Upper lobe of left lung (tissue), 6 donors: ENCODE measurements at places on chromosomes 12 and 14. TPM values are rescaled to one million over a fixed set of nuclear protein-coding genes. Genes with fewer than 3 reads are reported as not detected.

DNA sequence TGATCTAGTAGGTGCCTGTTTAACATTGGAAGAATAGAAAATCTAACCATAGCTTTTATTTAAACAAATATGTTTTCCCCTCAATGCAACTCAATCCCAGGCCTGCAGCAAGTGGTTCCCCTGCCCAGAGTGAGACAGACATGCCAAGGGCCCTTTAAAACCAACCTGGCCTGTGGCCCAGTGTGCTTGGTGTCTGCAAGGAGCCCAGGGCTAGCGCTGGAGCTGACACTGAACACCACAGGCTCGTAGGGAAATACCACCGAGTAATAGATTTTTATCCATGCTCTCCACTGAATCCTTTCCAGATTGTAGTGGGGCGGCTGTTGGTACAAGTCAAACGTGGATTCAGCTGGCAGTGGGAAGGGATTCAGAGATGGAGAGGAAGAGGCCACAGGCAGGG, 95.6 kb upstream of the NRXN3 start:
- H3K27ac ChIP-seq: no peak overlapping the region
- H3K4me1 ChIP-seq: no peaks in the 10 kb centered on the region
- no peaks in the 10 kb centered on the region for H3K36me3 ChIP-seq
- H3K4me3 ChIP-seq: no peak overlapping the region

GRCh38 chr12:127245009-127245408, 1022.0 kb upstream of the TMEM132C start:
- H3K4me3 ChIP-seq: no peak overlapping the region
- H3K36me3 ChIP-seq: no peaks in the 10 kb centered on the region
- H3K27ac ChIP-seq: no peak overlapping the region
- no peak for DNase-seq
- H3K27me3 ChIP-seq: no peaks in the 10 kb centered on the region

GRCh38 chr12:113926788-113927187, 39.3 kb downstream of the RBM19 start:
- no peak overlapping the region for H3K27ac ChIP-seq
- H3K27me3 ChIP-seq: no peaks in the 10 kb centered on the region
- H3K4me1 ChIP-seq: no peaks in the 10 kb centered on the region
- H3K4me3 ChIP-seq: no peak overlapping the region

DNA sequence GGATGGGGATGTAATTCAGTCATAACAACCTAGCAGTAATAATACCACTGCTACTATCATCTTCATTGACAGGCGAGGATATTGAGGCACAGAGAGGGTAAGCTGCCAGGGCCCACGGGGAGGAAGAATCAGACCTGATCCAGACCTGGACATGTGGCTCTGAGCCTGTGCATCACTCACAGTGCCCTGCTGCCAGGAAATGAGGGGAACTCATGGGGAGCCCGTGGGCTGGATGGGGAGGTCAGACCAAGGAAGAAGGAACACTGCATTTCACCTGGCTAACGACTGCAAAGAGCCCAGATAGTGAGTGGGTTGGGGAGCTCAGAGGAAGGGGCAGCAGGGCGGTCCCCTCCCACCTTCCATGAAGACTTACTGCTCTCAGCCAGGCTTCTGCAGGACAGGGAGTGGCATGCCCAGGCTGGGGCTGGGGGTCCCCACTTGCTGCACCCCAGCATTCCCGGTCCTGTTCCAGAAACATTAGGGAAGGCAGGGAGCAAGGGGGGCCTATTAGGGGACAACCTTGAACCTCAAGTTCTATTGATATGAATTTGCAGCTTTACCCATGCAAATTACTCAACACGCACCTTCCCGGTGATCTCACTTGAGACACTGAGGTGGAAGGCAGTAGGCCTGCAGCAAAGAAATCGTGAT, 37.7 kb downstream of the CALM1 start:
- no peak overlapping the region for H3K4me3 ChIP-seq
- DNase-seq: no peak
- no peaks in the 10 kb centered on the region for H3K4me1 ChIP-seq
- H3K36me3 ChIP-seq: no peaks in the 10 kb centered on the region
- H3K27ac ChIP-seq: no peak overlapping the region

GRCh38 chr12:22083167-22083566, 37.1 kb downstream of the CMAS start:
- no peaks in the 10 kb centered on the region for H3K36me3 ChIP-seq
- DNase-seq: no peak
- no peaks in the 10 kb centered on the region for H3K4me1 ChIP-seq
- no peak overlapping the region for H3K27ac ChIP-seq

DNA sequence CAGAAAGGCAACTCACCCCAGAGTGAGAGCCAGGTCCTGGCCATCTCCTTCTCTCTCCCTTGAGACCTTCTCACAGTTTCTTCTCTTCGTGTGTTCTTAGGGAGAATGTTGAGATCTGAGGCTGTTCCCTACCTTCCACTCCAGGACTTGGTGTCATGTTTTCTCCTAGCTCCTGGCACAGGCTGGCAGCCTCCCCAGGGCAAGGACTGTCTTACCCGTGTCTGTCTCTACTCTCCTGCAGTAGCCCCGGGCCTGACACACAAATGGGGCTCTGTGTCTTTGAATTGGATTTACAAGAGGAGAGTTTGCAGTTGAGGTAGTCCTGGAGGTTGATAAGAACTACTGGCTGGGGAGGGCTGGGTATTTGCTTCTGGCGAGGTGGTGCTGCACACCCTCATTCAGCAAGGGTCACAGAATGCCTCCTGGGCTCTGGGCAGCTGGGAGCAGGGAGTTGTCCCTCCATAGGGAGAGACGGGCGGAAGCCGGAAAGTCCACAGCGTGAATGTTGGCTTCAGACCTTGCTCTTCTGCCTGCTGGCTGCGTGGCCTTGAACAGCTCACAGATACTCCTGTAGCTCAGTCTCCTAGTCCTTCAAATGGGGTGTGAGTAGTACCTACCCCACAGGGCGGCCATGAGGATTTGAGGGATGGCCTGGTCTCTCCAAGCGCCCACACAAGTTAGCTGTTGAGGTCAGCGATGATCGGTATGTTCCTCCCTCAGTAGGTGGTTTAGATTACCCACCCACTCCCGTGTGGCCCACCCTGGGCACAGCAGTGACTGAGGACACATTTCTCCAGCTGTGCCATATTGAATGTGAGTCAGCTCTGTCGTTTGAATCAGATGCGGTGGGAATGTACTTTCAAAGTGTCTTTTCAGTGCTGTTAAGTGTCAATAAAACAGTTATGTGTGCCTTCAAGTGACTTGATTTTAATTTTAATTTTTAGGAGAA, 10.2 kb downstream of the EP400 start:
- DNase-seq: no peak
- H3K27me3 ChIP-seq: no peaks in the 10 kb centered on the region
- H3K27ac ChIP-seq: no peak overlapping the region
- peaks cover 16% of the 10 kb centered on the region for H3K36me3 ChIP-seq
- no peak overlapping the region for H3K4me3 ChIP-seq

GRCh38 chr12:72006766-72007165, 68.1 kb downstream of the TPH2 start:
- H3K4me3 ChIP-seq: no peak overlapping the region
- H3K4me1 ChIP-seq: no peaks in the 10 kb centered on the region
- no peak for DNase-seq
- H3K36me3 ChIP-seq: no peaks in the 10 kb centered on the region
- H3K27me3 ChIP-seq: no peaks in the 10 kb centered on the region

DNA sequence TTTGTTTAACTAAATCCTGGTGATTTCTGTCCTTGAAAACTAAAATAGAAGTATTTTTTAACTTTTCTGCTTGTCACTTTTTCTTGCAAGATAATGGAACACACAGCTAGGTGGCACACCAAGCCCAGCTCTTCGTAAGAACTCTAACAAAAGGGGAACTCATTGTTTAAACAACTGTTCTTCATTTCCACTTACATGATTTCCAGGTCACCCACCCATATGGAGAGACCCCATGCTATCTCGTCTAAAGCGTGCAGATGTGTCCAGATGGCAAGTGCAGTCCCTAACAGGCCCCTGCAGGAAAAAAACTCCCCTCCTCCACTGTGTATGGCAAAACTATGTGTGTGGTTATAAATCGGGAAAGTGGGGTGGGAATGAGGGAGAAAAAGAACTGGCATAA, 43.3 kb upstream of the NT5DC3 start:
- no peaks in the 10 kb centered on the region for H3K4me1 ChIP-seq
- no peaks in the 10 kb centered on the region for H3K27me3 ChIP-seq
- H3K27ac ChIP-seq: no peak overlapping the region
- no peak overlapping the region for H3K4me3 ChIP-seq
- DNase-seq: no peak
- no peaks in the 10 kb centered on the region for H3K36me3 ChIP-seq

DNA sequence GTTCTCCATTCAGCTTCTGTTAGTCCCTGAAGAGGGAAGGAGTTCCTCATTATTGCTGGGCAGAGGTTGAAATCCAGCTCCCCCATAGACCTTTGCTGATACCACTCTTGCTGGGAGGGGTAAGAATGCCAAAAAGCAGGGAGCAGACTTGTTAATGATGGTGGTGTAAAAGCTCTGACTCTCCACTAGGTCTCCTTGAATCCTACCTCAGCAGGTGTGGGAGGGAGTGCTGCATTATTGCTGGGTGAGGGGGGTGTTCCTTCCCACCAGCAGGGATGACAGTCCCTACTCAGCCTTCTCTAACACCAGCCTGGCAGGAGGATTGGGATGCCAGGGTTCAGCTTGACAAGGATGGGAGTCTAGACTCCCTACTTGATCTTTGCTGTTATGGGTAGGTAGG, 185.8 kb upstream of the NOS1 start:
- no peaks in the 10 kb centered on the region for H3K36me3 ChIP-seq
- H3K4me1 ChIP-seq: no peaks in the 10 kb centered on the region
- no peak overlapping the region for H3K4me3 ChIP-seq
- no peaks in the 10 kb centered on the region for H3K27me3 ChIP-seq

DNA sequence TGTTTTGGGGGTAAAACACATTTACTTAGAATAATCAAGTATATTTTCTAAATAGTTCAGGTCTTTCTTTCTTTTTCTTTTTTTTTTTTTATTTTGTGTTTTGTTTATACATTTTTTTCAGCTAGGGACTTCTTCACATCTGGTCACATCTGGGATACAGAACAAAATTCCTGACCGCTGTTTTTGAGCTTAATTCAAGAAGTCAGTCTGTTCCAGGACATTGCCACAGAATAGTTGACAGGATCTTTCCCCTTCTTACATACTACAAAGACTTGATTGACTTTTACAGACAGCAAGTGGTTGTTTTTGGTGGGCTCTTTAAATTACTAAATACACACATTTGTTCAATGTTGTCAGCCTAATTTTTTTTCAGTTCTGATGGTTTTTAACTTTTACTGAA, 41.8 kb upstream of the DCN start:
- no peaks in the 10 kb centered on the region for H3K27me3 ChIP-seq
- H3K4me1 ChIP-seq: no peaks in the 10 kb centered on the region
- DNase-seq: no peak
- H3K4me3 ChIP-seq: no peak overlapping the region
- no peak overlapping the region for H3K27ac ChIP-seq

GRCh38 chr12:70247653-70248199, 4.5 kb downstream of the CNOT2 start:
- DNase-seq: no peak
- H3K27me3 ChIP-seq: no peaks in the 10 kb centered on the region
- no peak overlapping the region for H3K4me3 ChIP-seq
- H3K36me3 ChIP-seq: no peaks in the 10 kb centered on the region
- peaks cover 74% of the 10 kb centered on the region for H3K4me1 ChIP-seq

DNA sequence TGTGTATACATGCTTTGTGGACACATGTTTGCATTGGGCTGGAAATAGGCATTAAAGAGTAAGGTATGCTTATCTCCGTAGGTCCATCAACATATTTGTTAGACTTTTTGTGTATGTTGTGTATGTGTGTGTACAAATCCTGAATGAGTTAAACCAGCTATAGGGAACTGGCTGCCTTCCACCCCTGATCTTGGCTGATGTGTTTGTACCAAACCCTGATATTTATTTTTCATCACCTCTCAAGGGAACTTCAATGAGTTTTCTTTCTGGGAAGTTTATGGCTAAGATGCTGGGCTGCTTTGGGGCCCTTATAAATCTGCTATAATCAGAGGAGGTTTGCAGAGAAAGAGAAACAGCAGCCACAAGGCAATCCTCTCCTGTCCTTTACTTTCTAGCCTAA, 37.1 kb upstream of the CISTR start:
- no peaks in the 10 kb centered on the region for H3K4me1 ChIP-seq
- no peaks in the 10 kb centered on the region for H3K36me3 ChIP-seq
- DNase-seq: no peak
- no peak overlapping the region for H3K27ac ChIP-seq
- H3K27me3 ChIP-seq: no peaks in the 10 kb centered on the region
- no peak overlapping the region for H3K4me3 ChIP-seq

DNA sequence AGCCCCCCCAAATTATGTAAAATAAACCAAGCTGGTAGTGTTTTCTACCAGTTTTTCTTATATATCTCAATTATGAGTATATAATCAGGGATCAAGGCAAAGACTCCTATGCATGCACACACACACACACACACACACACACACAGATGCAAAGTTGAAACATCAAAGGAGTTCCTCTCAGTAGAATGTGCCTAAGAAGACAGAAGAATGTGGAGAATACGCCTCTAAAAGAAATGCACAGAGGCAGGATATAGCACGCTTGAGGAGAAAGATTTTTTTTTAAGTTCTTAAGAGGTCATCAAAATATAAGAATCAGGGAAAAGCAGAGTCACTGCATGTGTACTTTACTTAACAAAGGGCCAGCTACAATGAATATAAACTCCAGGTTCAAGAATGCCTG, 138.2 kb upstream of the CLEC14A start:
- no peak overlapping the region for H3K4me3 ChIP-seq
- DNase-seq: no peak
- H3K4me1 ChIP-seq: no peaks in the 10 kb centered on the region
- no peaks in the 10 kb centered on the region for H3K36me3 ChIP-seq

DNA sequence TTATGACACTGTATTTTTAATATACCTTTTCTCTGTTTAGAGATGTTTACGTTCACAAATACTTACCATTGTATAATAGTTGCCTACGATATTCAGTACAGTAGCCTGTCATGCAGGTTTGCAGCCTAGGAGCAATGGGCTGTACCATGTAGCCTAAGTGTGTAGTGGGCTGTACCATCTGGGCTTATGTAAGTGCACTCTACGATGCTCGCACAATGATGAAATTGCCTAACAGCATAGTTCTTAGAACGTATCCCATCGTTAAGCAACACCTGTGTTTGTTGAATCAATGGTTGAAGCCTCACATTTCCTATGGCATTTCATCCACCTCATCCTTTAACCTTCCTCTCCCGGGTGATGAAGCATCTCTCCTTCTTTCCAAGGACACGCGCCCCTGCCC, 12.5 kb upstream of the EML1 start:
- H3K4me3 ChIP-seq: no peak overlapping the region
- no peaks in the 10 kb centered on the region for H3K4me1 ChIP-seq
- no peak overlapping the region for H3K27ac ChIP-seq
- no peak for DNase-seq
- H3K36me3 ChIP-seq: no peaks in the 10 kb centered on the region
- H3K27me3 ChIP-seq: no peaks in the 10 kb centered on the region

Gene LPAR5
- total RNA-seq: 4.4 TPM

Gene HOXC13
- not detected for total RNA-seq

Gene RPL10L
- not detected for total RNA-seq

Gene KRT72
- total RNA-seq: not detected

Gene SERPINA1
- total RNA-seq: 783 TPM

Gene TMEM132C
- 1.1 TPM for total RNA-seq

Gene TAMALIN
- total RNA-seq: 61.8 TPM

Gene NR1H4
- not detected for total RNA-seq

Gene DRAM1
- total RNA-seq: 203 TPM
